Stimulated activated CD4-positive, alpha-beta T cell treated with anti-CD3 and anti-CD28 coated beads, Interleukin-12 subunit alpha, Interleukin-12 subunit beta, amount 100 ng/mL, for 48 hours (primary cell): ENCODE measurements at places on chromosomes 6 and 20.

DNA sequence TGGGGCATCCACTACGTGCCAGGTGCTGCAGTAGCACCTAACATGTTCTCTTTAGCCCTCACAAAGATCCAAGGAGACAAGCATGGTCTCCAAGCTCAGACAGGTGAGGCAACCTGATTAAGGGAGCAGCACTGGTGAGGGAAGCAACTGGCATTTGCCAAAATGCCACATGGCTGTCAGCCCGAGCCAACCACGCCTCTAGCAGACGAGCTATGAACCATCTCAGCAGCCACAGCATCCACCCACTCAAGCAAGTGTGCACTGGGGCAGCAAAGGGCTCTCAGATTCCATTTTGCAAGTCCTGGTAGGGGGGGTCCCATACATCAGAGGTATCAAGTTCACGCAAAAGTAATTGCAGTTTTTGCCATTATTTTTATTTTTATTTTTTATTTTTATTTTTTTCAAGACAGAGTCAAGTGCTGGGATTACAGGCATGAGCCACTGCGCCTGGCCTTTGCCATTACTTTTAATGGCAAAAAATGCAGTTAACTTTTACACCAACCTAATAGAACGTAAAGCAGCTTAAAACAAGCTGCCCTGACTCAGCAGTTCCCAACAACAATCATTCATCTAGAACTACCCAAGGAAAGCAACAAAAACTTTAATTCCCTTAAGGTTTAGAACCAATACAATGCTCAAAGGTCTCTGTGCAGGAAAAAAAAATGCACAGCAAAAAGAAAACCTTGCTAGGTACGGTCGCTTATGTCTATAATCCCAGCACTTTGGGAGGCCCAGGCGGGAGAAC is 36.3 kb upstream of the SPDEF start:
- DNase-seq: no peak

DNA sequence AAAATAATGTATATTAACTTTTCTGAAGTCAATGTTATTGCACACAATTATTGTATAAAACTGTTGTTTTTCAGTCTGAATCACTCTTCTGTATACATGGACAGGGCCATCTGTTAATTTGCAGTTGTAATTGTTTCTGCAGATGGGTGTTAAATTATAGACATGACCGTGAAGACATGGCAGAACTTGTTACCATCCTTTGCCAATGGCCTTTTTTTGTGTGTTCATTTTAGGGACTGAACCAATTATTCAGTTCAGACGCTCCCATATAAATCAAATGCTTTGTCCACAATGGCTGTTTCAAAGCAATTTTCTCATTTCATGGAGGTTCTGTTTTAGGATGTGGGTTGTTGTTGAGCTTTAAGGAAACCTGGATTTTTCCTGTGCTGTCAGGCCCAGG is 533.7 kb downstream of the DOK5 start:
- DNase-seq: no peak

GRCh38 chr6:68126089-68126749 is 508.9 kb upstream of the ADGRB3 start:
- DNase-seq: no peak

- no peak for DNase-seq
These were observed 139.8 kb downstream of the ANKRD60 start for GRCh38 chr20:58088625-58089024.

DNA sequence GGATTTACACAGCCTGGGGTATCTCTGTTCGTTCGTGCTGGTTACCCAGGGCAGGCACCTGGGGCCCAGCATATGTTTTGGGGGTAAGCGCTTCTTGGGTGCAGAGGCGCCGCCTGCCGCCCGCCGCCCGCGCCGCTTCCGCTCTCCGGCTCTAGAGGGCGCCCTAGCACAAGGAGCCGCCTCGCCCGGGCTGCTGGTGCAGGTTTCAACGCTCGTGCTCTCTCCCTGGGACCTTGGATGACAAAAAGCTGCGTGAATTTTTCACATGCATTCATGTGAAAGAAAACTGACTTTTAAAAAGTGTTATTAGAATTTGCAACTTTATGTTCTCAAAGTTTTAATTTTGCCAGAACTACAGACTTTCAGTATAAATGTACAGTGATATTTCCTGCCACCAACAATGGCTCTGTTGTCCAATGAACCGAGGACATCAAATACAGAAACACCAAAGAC is 32.5 kb downstream of the PRR18 start:
- DNase-seq: peak; percentile 68

DNA sequence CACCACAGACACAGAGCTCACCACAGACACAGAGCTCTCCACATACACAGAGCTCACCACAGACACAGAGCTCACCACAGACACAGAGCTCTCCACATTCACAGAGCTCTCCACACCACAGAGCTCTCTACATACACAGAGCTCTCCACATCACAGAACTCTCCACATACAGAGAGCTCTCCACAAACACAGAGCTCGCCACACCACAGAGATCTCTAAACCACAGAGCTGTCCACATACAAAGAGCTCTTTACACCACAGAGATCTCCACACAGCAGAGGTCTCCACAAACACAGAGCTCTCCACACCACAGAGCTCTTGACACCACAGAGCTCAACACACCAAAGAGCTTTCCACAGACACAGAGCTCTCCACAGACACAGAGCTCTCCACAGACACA is 55.8 kb downstream of the ERMARD start:
- no peak for DNase-seq

GRCh38 chr6:138005846-138006245 is 101.4 kb downstream of the PERP start:
- DNase-seq: no peak

- DNase-seq: peak; percentile 40
These were observed 11.9 kb downstream of the SLX4IP start for GRCh38 chr20:10447028-10447427.

GRCh38 chr6:69937402-69938136 is 71.2 kb downstream of the COL19A1 start:
- DNase-seq: no peak

DNA sequence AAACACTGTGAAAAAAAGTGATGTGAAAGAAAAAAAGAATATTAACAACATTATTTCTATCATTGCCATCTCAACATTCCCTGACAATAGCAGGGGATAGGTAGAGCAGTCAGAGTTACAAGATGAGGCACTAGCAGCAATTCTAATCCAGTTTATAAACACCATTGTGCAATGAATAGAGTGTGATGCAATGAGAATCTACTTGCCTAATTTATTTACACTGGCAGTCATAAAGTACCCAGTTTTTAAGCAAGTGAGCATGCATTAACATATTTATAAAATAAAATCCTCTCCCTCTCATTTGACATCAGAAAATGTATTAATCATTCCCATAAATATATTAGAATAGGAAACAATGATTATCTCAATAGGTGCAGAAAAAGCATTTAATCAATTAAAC is 2.5 kb upstream of the MANEA start:
- DNase-seq: no peak

GRCh38 chr6:55937951-55938690 is 62.7 kb upstream of the BMP5 start:
- DNase-seq: no peak

- no peak for DNase-seq
These were observed 18.2 kb downstream of the GPX5 start for GRCh38 chr6:28543651-28544610.

DNA sequence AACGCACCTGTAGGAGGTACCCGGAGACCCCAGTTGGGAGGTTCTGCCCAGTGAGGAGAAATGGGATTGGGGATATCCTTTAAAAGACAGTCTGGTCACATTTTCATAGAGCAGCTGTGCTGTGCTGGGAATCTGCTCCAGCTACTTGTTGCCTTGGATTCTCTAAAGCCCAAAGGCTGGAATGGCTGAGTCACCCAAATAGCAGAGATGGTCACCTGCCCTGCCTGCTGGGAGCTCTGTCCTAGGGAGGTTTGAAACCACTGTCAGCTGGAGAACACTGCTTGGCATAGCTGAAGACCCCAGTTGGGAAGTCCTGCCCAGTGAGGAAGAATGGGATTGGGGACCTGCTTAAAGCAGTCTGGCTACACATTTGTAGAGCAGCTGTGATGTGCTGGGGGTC is 34.8 kb upstream of the TFB1M start:
- DNase-seq: no peak

- DNase-seq: no peak
These were observed 494.0 kb downstream of the ADGRB3 start for GRCh38 chr6:69129046-69129445.

- DNase-seq: no peak
These were observed 162.8 kb downstream of the ZFAND3 start for GRCh38 chr6:37982317-37982716.

DNA sequence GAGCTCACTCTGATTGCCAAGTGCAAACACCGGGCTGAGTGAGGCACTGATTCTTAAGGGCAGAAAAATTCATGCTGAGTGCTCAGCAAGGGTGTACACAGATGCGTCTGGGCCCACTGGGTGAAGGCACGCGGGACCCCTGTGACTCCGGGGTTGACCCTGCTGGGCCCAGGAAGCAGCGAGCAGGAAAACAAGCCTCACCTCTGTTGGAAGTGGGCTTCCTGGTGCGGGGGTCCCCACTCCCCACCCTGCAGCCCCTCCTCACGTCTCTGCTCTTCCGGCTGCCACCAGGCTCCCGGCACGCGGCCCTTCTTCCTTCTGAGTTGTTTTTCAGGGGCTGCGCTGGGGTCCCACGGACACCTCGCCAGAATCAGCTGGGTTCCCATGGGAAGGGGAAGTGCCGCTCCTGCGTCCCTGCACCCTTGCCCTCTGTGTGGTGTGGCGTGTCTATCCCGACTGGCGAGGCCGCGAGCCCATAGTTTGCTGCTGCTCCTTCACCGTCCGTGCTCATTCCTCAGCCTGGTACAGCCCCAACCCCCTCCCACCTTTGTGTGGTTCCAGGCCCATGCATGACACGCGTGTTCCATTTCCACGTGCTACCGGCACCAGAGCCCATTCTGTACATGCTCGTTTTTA is 80.6 kb upstream of the BHLHE23 start:
- no peak for DNase-seq

GRCh38 chr6:291204-291696 is 1.0 kb upstream of the DUSP22 start:
- no peak for DNase-seq

DNA sequence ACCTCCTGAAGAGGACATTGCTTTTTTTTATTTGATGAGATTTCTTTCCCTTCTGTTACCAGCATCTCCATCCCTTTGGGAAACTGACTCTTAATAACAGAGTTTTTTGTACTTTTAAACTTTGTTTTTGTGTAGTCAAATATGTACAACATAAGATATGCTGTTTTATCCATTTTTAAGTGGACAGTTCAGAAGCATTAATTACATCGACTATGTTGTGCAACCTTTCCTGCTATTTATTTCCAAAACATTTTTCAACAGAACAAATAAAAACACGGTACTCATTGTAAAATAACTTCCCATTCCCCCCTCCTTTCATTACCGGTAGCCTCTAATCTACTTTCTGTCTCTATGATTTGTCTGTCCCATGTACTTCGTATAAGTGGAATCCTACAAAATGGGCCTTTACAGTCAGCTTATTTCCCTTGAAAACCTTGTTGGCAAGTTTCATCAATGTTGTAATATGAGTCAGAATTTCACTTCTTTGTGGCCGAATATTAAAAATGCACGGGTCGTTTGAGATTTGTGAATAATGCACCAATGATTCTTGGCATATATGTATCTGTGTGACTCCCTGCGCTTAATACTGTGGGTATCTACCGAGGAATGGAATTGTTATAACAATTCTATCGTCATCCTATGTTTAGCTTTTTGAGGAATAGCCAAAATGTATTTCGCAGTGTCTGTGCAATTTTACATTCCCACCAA is 11.1 kb upstream of the RIPK1 start:
- DNase-seq: no peak

DNA sequence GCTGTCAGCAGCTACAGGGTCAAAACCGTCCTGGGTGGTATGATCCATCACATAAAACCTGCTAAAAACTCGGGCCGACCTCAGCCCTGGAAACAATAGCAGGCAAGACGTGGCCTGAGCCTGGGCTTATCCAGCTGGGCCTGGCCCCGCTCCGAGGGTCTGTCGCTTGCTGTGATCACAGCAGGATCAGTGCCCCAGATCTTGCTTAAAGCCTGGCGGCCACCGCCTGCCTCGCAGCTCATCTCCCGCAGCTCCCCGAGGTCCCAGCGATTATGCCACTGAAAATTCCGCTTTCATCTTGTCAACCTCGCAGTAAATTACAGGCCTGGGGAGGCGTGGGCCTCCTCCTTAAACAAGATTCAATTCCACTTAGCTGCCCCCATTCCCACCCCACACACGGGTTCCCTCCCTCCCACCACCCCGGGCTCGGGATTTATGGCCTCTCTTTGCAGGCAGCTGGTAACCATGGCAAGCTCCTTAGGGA is 40.1 kb downstream of the CDH22 start:
- DNase-seq: no peak

DNA sequence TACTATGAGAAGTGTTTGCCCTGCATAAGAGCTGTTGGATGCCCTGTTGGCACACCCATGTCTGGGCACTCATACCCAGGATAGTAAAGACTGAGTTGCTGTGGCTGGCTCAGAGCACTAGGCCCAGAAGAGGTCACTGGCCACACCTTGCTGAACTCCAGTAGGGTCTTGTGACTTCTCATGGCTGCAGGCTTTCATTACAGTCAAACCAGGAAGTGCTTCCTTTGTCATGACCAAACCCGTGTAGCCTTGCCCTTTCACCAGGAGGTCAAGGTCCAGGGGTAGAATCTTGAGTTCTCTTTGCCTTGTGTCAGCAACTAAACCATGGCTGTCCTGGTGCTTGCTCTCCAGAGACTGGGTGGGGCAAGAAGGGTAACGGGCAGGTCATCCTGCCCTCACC is 49.5 kb downstream of the CD164 start:
- no peak for DNase-seq

DNA sequence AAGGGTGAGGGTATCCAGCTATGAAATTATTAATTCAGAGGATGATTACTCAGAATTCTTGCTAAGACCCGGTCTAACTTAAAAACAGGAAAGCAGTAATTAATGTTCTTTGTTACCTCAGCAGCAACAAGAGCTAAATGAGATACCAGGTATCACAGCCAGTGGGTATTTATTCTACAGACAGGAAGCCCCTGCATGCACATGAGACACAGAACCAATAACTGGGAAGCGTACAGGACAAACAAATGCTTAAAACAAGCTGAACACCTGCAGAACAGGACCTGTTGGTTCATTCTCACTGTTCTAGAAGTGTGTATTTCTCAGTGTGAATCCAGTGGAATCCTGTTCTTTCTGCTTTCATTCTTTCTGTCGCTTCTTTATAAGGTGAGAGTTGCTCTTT is 30.9 kb downstream of the SCML4 start:
- DNase-seq: no peak

DNA sequence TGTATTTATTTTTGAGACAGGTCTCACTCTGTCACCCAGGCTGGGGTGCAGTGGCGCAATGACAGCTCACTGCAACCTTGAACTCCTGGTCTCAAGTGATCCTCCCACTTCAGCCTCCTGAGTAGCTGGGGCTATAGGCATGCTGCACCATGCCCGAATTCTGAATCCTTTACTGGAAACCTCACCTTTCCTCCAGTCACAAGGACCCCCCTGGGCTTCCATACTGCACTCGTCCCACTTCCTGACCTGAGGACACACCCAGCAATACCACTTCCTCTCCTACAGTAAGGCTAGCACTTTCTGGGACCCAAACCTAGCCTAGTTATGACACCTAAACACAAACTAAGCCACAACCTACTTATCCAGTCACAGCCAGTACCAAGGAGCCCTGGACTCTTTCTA is 68.2 kb downstream of the FAM217A start:
- DNase-seq: no peak

DNA sequence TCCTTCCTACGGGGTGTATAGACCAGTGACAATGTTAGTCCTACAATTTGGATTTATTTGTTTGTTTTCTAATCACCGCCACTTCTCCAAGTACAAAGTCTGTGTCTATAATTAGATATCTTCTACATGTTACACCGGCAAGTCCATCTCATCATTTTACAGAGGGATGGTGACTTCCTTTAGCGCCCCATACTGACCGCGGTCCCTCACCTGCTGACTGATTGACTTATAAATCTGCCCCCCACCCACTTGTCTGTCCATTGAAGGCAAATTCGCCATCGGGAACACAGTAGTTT is 8.9 kb upstream of the NR2E1 start:
- DNase-seq: no peak
